Activated naive CD4-positive, alpha-beta T cell treated with Interleukin-2 at 50 U/mL for 16 hours (primary cell): ENCODE measurements at places on chromosomes 2 and 18.

DNA sequence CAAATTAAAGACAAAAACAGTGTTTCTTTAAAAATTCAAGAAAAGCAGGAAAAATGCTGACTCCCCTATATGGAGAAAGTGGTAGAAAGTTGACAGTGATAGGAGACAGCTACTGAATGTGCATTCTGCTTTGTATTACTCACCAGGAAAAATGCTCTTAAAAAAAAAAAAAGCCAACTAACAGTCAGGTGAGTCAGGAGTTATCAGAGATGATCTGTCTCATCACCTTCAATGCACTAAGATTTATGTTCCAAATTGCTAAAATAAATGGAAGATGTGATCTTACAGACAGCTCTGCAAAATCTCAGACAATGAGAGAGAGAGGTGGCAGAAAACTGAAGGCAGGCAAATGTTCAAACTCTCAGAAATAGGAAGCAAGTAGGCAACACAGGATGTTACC is 47.6 kb upstream of the ZNF521 start:
- no peak for DNase-seq

DNA sequence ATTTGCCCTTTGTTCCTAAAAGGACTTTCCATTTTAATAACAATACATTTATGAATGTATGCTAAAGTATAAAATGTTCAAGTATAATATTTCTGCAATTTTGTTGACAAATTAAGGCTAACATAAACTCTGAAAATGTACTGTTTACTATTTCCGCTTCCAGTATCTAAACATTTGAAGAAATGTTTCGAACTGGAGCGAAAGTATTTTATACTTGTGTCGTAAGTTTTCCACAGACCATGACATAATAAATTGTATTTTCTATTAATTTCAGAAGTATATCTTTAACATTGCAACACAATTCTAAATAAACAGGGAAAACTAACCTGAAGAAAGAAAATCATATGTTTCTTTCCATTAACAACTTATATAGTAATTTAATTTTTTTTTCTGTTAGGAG is 146.3 kb downstream of the CALCRL start:
- no peak for DNase-seq

GRCh38 chr18:76562286-76563122 is 67.5 kb upstream of the ZNF516 start:
- DNase-seq = no peak

GRCh38 chr2:3423492-3424170 is 44.1 kb downstream of the TRAPPC12 start:
- peak; percentile 79 for DNase-seq

- DNase-seq = no peak
Observed at GRCh38 chr2:99481527-99481926, 8.3 kb downstream of the REV1 start.

GRCh38 chr2:109120166-109120565 is 8.8 kb upstream of the SH3RF3 start:
- no peak for DNase-seq

DNA sequence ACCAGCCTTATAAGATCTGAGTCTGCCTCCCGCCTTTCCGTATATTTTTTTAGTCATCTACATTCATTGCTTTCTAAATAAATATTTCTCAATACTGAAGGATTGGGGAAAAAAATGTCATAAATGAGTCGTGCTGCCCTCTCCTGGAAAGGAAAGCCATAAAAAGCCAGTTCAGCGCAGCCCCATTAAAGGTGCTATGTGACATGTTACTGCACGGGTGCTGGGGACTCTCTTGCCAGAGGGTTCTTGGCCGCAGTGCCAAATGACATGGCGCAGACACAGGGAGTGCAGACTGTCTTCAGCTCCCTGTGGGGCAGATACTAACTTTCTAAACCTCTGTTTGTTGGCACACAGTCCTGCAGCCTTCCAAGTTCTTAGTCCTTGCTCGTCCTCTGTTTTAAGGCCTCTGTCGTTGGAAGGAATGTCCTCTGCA is 53.7 kb upstream of the MAP3K20 start:
- no peak for DNase-seq

DNA sequence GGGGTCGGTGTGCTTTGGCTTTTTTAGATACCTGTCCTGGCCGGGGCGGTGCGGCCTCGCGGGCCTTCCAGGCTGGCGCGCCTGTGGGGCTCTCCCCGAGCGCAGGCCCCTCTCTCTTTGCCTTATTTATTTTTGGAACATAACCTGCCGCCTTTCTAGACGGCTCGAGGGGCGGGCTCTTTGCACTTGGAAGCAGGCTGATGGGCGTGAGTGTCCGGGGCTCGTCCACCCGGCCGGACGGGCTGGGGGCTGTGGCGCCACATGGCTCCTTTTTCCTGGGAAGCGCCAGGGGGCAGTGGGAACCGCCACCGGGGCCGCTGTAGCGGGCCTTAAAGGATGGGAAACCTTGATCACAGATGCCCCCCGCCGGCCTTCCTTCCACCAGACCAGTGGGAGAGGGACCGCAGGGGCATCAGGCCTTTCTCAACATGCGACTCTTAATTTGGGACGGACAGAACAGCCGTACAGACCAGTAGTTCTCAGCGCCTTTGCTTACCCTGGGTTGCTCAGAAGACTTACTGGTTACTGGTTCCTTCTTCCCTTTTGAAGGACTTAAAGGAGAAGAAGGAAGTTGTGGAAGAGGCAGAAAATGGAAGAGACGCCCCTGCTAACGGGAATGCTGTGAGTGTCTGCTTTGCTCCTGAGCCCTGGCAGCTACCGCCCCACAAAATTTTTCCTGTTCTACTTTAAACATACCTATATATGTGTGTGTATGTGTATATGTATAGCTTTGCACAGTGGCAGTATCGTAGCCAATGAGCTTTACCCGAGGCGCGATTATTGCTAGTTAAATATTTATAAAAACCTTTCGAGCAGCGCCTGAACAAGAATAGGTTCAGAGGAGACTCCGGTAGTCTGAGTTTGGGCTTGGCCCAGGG is 2.7 kb downstream of the PTMA start:
- DNase-seq = peak; percentile 17

GRCh38 chr18:7657937-7658336 is 90.8 kb downstream of the PTPRM start:
- DNase-seq = no peak

GRCh38 chr18:48897531-48897930 is 53.2 kb downstream of the SMAD7 start:
- DNase-seq = no peak

- no peak for DNase-seq
Observed at GRCh38 chr2:138112536-138112935, 148.3 kb downstream of the HNMT start.

GRCh38 chr2:180655842-180656454 is 324.5 kb upstream of the UBE2E3 start:
- no peak for DNase-seq

DNA sequence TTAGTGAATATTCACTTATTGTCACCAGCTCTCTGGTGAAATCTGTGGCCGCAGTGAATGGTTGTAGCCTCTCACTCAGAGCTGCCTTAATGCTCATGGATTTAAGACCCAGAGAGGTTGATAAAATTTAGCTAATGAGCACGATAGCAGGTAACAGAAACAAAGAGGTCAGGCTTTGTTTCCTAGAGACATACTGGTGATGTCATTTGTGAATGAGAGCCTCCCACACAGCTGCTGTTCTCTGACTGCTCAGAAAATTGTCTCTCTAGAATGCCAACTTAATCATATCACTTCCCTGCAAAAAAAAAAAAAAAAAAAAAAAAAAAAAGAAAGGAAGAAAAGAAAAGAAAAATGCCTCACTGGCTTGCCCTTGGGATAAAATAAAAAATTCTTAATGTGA is 411.7 kb upstream of the MYT1L start:
- DNase-seq = no peak

DNA sequence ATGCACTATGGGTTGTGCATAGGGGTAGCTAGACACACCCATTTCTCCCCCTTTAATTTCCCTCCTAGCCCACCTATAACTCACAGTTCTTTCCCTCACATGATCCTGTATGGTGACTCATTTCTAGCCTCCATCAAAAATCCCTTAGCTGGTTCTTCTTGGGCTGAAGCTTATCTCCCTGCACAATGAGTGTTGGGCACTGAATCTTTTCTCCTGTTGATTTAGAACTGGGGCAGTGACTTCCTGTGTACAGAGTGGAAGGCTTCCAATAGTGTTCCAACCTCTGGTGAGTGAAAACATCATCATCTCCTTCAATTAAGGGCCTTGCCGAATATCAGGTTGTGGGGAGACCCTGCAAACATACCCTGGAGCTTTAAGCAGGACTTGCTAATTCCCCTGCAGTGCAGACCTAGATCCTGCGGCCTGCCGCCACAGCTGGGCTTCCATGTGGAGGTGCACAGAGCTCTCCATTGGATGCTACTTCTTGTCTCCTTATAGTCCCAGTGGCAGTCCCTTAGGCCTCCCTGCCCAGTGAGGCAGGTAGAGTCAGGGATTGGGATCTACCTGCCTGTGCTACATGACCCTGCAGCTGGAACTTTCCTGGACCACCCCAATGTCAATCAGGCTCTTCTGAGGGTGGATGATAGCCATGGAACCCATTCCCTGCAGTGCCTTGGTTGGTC is 121.8 kb downstream of the PLB1 start:
- no peak for DNase-seq

DNA sequence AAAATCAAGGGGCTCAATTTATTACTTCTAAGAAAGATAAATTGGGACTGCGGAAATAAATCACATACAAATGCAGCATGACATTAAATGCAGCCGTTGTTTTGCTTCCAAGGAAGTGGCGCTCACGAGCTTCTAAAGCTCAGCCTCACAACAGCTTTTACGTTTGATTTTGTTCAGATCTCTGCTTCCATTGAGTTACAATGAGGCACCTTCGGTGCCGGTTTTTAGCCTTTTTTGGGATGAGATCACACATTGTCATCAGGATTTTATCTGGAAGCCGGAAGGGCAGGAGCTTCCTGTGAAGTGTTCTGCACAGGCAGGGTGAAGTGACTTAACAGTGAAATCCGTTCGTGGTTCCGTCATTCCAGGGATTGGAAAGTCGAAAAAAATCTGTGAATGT is 209.8 kb downstream of the DCDC2C start:
- DNase-seq = no peak

GRCh38 chr2:205427112-205427511 is 255.2 kb upstream of the NRP2 start:
- DNase-seq = no peak

DNA sequence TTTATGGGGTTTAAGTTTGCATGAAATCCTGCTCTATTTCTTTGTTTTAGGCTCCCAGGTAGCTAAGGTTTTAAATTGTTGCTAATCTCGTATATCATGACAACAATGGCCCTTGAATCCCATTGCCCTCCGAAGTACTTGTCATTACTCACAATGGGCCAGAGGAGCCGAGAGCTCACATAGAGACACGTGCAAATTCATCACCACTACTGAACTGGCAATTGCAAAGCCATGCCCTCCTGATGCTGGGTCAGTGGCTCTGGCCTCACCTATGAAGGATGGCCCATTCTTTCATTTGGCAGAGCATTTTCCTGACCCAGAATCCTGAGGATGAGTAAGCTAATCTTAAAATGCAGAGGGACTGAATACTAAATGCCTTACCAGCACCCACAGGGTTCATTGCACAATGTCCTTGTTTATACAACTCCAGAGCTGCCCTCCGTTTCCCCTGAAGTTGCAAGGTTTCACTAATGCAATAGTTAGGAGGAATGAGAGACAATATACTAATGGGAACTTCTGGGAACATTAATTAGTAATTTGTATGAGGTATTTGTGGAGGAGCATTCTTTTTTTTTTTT is 71.6 kb upstream of the GAREM1 start:
- no peak for DNase-seq

GRCh38 chr18:80191907-80192652 is 55.2 kb downstream of the PARD6G start:
- no peak for DNase-seq

- no peak for DNase-seq
Observed at GRCh38 chr18:65255417-65255816, 495.4 kb upstream of the CDH7 start.

DNA sequence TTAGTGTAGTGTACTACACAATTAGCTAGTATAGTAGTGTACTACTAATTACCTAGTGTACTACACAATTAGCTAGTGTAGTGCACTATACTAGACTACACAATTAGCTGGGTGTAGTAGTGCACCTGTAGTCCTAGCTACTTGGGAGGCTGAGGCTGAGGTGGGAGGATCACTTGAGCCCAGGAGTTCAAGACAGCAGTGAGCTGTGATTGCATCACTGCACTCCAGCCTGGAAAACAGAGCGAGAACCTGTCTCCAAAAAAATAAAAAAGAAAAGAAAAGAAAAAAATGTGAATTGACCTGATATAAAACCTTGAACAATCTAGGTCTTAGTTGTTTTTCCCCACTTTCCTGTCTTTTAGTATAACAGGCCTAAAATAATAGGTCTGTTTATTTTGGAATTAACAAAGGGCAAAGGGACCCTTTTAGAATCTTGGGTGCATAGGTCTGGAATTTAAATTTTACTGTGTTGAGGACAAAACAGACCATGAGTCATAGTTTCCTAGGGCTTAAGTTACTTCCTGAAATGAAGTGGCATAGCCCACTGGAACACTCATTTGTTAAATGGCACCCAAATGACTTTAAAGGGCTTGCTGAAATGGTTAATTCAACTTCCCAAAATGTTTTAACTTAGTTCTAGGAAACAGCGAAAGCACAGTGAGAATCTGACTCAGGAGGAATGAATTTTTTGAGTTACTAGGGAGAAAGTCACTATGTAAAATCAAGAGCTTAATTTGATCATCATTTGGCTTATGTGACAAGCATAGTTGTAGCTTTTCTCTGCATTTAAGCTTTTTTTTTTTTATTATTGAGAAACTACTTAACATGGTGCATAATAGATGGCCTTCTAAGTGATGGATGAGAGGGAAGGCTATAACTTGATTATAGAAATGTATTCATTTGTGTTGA is 50.7 kb upstream of the ARL5A start:
- no peak for DNase-seq

DNA sequence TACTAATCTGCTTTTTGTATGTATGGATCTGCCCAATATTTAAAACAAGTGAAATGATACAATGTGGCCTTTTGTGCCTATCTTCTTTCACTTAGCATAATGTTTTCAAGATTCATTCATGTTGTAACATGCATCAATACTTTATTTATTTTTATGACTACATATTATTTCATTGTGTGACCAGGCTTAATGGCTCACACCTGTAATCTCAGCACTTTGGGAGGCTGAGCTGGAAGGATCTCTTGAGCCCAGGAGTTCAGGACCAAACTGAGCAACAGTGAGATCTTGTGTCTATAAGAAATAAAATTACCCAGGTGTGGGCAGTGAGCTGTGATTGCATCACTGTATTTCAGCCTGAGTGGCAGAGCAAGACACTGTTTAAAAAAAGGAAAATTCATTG is 33.2 kb downstream of the SPOPL start:
- no peak for DNase-seq

GRCh38 chr18:8218197-8218596 is 391.0 kb upstream of the RAB12 start:
- no peak for DNase-seq

DNA sequence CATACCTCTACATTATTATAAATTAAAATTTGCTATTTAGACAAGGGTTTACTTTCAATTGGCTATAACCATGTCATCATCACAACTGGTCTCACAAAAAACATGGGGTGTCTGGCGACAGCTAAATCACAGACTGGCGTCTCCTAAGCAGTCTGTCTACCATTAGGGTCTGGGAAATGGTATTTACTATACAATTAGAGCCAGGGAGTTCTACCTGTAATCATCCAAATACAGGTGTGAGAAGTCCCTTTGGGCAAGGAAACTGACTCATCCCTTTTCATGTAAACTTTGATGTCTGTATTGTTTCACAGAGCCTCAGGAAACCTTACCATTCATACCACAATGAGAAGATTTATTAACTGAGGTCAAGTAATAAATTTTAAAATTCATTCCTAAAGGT is 126.7 kb downstream of the OLA1 start:
- DNase-seq = no peak

- DNase-seq = no peak
Observed at GRCh38 chr2:197388866-197389587, 45.8 kb downstream of the SF3B1 start.

- DNase-seq = no peak
Observed at GRCh38 chr2:179524809-179525339, 260.2 kb upstream of the SESTD1 start.
